ENCODE measurements at places on chromosomes 3 and 15.

DNA sequence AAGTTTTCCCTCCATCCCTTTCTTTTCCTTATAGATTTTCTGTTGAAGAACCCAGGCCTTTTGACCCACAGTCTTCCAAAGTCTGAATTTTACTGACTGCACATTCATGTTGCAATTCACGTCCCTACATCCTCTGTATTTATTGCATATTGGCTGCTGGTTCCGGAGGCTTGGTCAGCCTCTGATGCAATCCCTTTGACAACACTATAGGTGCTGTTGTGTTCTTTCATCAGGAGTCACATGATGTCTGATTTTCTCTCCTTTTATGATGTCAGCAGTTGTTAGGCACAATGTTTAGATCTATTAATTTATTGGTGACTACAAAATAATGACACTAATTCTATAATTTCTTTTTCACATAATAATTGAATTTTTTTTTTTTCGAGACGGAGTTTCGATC is 8.7 kb downstream of the CYP1A1 start:
- no peak for DNase-seq

DNA sequence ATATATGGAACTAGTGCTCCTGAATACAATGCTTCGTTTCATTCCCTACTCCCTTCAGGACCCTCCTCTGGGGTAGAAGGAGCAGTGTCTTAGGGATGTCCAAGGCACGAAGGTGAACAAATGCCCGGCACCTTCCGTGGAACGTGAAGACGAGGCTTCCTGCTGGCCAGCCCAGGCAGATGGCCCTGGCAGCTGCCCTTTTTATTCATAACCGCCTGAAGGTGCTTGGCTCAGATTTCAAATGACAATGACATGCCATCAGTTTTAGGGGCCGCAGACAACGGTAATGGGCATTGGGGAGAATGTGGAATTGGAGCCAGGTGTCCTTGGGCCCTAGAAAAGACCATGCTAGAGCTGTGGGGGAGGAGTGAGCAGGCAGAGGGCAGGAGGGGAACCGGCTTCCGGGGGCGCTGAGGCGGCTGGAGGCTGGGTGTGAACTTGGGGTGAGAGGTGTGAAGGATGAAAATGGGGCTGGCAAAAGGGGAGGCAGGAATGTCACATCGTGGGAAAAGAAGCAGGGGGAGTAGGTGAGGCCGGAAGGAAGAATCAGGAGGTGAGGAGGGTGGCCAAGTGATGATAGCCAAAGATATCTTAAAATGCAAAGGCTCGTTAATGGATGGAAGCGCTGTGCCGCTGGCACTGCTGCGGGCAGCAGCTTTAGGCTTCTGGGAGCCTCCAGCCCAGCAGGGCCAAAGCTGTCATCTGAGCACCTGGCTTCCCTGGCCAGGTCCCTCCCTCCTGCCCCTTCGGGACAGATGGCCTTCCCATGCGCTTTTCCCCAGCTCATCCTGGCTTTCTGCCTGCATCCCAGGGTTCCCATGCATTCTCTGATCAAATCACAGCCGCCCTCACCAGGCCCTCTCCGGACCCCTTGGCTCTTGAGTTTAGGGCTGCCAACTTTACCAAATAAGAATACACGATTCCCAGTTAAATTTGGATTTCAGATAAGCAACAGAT is 93.7 kb downstream of the TMEM266 start:
- no peak for DNase-seq

- DNase-seq: no peak
Measured at GRCh38 chr3:32120471-32120870, 14.1 kb downstream of the GPD1L start.

- no peak for DNase-seq
Measured at GRCh38 chr3:12342151-12342550, 53.3 kb downstream of the PPARG start.

DNA sequence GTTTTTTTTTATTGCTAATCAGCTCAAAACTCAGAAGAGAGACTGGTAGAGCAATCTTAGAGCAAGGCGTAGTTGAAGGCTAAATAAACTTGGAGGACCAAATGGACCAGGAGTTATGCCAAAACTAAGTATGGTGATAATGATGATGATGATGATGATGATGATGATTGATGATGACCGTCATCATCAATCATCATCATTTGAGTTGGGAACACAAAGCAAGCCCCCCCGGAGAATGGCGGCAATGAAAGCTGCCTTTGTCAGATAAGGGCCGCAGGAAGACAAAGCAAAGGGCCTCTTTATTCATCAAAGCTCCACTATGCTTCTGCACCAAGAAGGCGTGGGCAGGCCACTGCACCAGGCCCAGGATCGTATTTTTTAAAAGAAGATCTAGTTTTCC is 82.1 kb upstream of the RAD18 start:
- no peak for DNase-seq

- no peak for DNase-seq
Measured at GRCh38 chr15:100687582-100688141, 85.3 kb downstream of the ASB7 start.

GRCh38 chr3:52503788-52504424 is 8.8 kb downstream of the STAB1 start:
- no peak for DNase-seq

GRCh38 chr15:80317389-80318182 is 65.6 kb upstream of the CTXND1 start:
- no peak for DNase-seq

- DNase-seq: no peak
Measured at GRCh38 chr3:126356373-126357264, 589 bp downstream of the KLF15 start.

GRCh38 chr3:64575211-64575844 is 112.5 kb downstream of the ADAMTS9 start:
- DNase-seq: peak; percentile 3

GRCh38 chr3:56123487-56123886 is 344.8 kb downstream of the ERC2 start:
- DNase-seq: no peak

DNA sequence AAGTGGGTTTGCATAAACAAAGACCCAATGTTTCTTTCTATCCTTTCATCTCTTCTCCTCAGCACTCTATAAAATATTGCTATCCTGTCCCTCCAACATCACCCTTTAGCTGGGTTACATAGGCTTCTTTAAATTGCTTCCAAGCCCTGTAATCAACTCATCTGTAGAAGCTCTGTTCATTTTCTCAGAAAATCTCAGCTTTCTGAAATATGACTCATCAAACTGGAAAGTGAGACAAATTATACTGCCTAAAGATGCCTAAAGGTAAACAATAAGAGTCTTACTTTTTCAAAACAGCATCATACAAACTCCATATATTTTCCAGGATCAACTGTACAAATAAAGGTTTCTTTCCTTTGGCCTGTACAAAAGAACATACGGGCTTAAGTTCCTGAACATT is 33.8 kb downstream of the EFL1 start:
- no peak for DNase-seq

- DNase-seq: no peak
Measured at GRCh38 chr3:30751610-30752299, 142.7 kb downstream of the GADL1 start.

DNA sequence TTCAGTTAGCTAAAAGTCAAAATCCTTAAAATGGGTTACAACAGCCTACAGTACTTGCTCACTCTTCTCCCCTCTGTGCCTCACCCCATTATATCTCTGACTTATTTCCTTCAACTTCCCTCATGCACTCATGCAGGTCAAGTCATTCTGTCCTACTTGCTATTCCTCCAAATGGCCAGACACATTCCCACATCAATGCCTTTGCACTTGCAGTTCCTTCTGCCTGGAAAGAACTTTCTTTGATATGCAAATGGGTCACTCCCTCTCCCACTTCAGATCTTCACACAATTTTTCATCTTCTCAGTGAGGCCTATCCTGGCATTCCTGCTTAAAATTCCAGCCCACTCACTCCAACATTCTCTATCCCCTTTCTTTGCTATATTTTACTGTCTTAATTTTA is 547.2 kb upstream of the TGFBR2 start:
- DNase-seq: no peak

DNA sequence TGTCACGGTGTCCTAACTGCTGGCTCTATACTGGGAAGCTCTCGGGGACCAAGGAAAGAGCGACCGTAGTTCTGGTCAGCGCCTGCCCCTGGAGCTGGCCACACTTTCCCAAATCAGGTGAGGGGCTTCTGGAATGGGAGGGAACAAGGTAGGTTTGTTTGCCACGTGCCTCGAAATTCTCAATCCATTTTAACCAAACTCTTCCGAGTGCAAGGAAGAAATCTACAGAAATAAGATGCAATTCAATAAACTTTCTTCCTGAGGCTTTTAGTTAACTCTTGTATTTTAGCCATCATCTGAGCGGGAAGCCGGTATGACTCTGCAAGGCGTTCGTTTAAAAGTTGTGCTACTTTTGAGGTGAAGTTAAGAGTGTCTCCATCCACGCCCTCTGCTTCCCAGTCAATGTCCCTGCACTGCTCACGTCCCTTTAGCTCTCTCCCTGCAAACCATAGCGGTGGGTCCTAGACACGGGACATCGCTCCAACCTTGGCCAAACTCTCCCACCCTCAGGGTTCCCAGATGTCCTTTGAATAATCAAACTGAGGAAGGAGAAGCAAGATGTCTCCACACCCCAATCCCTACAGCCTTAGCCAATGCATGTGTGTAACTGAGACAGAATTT is 597 bp downstream of the AGTR1 start:
- no peak for DNase-seq

DNA sequence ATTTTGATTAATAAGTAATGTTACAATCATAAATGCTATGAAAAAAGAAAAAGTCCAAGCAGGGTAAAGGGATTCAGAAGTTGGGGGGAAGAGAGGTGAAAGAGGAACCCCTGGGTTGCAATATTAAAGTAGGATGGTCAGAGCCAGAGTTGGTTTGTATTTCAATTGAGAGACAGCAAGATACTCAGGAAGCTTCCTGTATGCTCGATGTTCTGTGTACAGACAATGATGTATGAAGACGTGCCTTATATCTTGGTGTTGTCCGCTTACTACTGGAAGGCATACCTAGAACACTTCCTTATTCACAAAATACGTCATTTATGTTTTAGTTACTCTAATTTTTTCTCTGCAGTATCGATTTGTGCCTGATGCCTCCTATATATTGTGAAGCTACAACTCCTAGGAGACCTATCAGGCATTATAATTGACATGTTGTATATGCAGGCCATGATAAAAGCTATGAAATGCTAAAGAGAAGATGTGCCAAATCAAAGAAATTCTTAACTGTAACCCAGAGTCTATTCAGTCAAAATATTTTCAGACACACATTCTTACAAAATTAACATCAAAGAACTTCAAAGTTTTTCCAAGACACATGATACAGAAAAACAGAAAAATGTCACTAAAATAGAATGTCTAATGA is 87.5 kb downstream of the TBL1XR1 start:
- no peak for DNase-seq

DNA sequence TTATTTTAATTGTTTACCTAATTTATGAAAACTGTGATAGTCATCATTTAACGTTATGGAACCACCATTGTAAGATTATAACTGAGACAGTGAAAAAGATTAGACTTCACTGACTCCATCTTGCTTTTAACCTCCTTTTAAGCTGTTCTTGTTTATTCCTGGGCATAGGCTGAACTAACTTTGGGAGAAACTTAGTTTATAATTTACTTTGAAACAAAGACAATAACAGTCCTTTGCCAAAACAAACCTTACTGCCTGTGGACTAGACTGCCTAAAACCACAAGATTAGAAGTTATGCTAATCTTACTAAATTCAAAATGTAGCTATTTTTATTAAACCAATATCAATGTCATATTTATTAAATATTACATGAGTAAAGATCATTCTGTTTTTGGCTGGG is 44.3 kb upstream of the TMEM45A start:
- no peak for DNase-seq

- no peak for DNase-seq
Measured at GRCh38 chr15:58705105-58705504, 44.4 kb downstream of the ADAM10 start.

- peak; percentile 1 for DNase-seq
Measured at GRCh38 chr3:49813497-49814174, at the start of gene UBA7. Gene UBA7 (minus strand): TSS chr3:49813953. CDS start chr3:49813787, 166 bp downstream.

- DNase-seq: no peak
Measured at GRCh38 chr3:126994661-126995245, 11.8 kb downstream of the PLXNA1 start.

DNA sequence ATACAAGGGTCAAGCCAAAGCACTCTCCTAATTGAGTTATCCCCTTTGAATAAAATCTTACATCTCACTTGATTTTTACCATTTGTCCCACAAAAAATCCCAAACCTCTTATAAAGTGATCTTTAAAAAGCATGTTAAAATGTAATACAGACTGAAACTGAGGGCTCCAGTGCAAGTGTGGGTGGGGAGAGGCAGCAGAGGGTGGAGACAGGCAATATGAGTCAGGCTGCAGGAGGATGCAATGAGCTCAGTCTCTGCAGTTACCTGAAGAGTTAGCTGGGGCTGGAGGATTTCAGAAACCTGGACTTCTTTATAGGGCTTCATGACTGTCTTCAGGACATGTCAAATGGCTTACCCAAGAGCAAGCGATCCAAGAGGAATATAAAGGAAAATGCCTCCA is 14.2 kb upstream of the COLQ start:
- no peak for DNase-seq

DNA sequence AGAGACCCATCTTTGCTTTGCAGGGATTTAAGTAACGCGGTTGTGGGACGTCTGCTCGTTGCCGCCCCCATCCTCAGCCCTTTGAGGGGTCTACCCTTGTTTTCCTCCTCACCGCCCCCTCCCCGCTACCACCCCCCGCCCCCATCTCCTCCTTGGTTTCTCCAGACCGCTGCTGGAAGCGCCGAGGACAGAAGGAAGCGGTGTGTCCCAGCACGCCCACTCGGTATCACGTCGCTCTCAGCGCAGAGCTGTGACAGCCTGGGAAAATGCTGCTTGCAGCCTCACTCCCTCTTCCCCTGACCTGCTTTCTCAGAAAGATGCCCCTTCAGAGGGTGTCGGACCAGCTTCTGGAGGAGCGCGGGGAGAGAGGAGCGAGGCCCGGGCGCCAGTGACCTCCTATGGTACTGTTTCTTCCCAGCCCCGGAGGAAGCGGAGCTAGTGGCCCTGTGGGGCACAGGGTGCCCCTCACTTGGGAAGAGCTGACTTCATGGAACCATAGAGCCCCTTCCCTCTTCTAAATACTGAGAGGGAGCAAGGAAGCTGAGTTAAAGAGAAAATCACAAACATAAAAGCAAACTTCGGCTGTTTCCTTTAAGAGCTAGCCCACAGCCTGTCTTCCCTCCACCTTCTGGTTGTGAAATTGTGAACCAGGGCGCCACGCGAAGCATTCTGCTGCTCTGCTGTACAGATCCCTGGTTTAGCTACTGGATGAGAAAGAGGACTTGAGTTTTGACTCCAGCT is 698 bp downstream of the IL1RAP start:
- peak; percentile 11 for DNase-seq

GRCh38 chr3:62406945-62407344 is 33.6 kb upstream of the FEZF2 start:
- DNase-seq: no peak

GRCh38 chr3:106473576-106474475 is 605.0 kb upstream of the CBLB start:
- no peak for DNase-seq

DNA sequence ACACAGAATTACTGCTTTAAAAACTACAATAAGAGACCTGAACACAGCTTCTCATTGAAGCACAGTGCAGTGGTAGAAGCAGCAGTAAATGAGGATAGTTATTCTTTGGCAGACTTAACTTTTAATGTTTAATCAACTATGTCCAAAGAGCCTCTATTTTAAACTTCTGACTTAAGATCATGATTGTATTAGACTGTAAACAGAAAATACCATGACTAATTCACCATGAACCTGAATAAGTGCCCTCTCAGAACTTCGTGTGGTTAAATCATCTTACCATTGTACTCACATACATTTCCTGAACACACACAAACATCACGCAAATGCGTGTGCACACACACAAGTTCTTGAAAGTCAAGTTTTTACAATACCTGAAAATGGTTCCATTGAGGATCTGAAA is 13.9 kb downstream of the CEP152 start:
- no peak for DNase-seq

- DNase-seq: peak; percentile 51
Measured at GRCh38 chr3:124033360-124034015, 41.6 kb upstream of the ROPN1 start.
